Thyroid gland (tissue), 4 donors: ENCODE measurements at places on chromosomes 3 and 15.

DNA sequence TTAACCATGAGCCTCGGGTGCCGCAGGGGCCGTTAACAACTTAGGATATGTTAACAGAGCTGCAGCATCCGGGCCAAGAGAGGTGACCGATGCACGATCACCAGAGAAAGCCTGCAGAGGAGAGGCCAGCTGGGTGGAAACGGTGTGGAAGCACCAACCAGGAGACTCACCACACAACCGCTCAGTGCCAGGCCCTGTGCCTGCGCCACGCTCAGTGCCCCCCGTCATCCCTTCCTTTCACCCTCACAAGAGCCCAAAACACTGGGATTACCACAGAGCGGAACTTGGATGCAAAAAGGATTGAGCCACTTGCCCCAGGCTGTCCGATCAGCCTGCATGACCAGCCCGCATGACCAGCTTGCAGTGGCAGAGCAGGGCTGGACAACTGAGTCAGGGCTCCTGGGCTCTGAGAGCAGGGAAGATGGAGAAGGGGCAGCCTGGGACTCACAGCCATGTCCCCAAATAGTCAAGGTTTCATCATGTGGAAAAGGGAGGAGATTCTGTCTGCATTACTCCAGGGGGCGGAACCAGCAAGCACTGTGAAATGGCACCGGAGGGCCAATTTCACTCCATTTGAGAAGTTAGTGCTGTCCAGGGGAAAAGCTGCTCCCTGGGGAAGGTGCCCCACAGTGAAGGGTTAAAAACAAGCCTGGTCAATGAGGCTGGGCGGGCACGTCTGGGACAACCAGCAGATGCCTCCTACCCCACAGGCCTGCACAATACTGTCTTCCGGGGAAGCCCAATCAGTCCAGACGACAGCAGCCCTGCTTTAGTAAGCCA lies 156.8 kb downstream of the ATP10A start:
- H3K27ac ChIP-seq, result no peak overlapping the region
- DNase-seq, result no peak
- no peaks in the 10 kb centered on the region for H3K36me3 ChIP-seq
- H3K27me3 ChIP-seq, result no peaks in the 10 kb centered on the region
- no peak overlapping the region for H3K4me3 ChIP-seq

GRCh38 chr3:117722856-117723255 lies 1013.3 kb downstream of the TUSC7 start:
- no peak for DNase-seq
- H3K4me1 ChIP-seq, result no peaks in the 10 kb centered on the region
- H3K27me3 ChIP-seq, result no peaks in the 10 kb centered on the region
- H3K4me3 ChIP-seq, result no peak overlapping the region
- H3K36me3 ChIP-seq, result no peaks in the 10 kb centered on the region

- no peak overlapping the region for H3K4me3 ChIP-seq
- no peaks in the 10 kb centered on the region for H3K4me1 ChIP-seq
- no peaks in the 10 kb centered on the region for H3K27me3 ChIP-seq
- DNase-seq, result no peak
- no peaks in the 10 kb centered on the region for H3K36me3 ChIP-seq
Measured at GRCh38 chr3:14861446-14862302, 42.9 kb downstream of the FGD5 start.

DNA sequence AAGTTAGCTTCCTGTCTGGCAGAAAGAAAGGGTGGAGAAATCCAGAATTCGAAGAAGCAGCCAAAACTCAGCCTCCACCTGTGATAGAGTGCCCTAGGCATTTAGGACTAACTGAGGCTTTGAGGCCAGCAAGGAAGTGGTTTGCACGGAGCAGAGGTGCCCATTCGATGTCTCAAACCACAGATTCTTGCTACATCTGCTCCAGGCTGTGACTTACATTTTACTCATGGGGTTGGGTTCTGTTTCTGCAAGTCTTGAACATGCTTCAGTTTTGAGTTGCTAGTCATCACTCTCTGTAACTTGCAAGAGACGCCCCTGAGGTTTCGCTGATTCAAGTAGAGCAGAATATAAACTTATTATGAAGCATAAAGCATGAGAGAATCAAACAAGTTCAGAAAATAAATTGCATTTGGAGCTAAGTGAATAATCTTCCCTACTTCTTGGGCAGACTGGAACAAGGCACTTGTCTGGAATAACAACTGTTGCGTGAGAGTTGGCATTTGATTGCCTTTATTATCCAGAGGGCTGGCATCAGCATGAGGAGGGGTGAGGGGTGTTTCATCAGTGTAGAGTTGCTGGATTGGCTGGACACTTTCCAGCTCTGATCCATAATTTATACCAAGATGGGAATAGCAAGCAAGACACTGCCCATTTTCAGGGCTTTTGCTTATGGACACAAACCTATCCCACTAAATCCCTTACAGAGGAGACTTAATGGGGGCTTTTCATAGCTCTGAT lies 256.5 kb downstream of the AGBL1 start:
- no peak for DNase-seq
- H3K4me1 ChIP-seq, result no peaks in the 10 kb centered on the region
- no peaks in the 10 kb centered on the region for H3K27me3 ChIP-seq
- no peak overlapping the region for H3K4me3 ChIP-seq
- no peak overlapping the region for H3K27ac ChIP-seq
- H3K36me3 ChIP-seq, result no peaks in the 10 kb centered on the region

DNA sequence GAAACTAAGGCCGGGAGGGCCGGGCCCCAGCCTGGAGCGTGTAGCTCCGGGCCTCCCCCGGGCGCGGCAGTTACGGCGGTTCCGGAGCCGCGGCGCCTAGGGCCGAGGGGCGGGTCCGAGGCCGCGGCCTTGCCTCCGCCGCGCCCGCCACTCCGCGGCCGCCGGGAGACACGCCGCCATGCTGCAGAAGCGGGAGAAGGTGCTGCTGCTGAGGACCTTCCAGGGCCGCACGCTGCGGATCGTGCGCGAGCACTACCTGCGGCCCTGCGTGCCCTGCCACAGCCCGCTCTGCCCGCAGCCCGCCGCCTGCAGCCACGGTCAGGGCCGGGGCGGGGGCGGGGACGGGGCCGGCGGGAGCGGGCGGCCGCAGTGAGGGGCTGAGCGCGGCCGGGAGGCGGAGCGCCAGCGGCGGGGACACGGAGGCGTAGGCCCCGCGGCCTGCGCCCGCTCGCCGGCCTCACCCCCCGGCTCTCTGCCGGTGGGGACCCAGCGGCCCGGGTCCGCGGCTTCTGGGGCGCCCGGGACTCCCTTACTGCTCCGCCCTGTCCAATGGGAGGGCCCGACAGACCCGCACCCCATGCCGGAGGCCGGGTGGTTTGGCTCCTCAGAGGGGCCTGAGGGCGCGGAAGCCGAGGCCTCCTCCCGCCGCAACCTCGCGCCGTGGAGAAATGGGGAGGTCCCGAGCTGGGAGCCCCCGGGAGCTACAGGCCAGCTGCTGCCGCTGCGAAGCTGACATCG lies at the start of gene DIS3L:
TSS of gene DIS3L (plus strand) at position 150 of the 738 bp plus-strand sequence. CDS start at position 179, 29 bp downstream.
- no peaks in the 10 kb centered on the region for H3K36me3 ChIP-seq
- peak within 1 kb of the TSS; percentile 77 for H3K27ac ChIP-seq
- H3K4me3 ChIP-seq, result peak within 1 kb of the TSS; percentile 66
- no peaks in the 10 kb centered on the region for H3K27me3 ChIP-seq
- DNase-seq, result peak; percentile 65

DNA sequence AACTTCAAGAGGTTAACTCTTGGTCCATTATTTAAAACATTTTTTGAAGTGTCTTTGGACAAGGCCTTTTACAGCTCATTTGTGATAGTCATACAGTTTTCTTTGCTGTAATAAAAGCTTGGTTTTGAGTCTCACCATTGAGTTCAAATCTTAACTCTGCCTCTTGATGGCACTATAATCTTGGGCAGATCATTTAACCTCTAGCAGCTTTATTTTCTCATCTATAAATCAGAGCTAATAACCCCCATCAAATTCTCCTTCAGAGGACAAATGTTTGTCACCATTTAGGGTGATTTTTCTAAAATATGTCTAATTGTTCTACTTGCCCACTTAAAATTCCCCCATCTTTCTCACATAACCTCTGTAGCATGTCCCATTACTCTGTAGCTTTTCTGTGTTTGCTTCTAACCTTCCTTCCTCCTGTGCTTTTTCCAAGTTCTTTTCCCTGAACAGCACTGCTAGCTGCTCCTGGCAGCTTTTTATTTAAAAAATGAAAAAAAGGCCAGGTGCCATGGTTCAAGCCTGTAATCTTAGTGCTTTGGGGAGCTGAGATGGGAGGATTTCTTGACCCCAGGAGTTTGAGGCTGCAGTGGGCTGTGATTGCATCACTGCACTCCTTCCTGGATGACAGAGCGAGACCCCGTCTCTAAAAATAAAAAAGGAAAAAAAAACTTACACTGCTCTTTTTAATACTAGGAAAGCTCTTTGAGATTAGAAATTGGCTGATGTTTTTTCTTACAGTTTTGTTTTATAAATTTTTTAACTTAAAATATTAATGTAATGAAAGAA lies 28.5 kb downstream of the UBE2E1 start:
- H3K27ac ChIP-seq, result no peak overlapping the region
- DNase-seq, result no peak
- H3K36me3 ChIP-seq, result no peaks in the 10 kb centered on the region
- no peaks in the 10 kb centered on the region for H3K27me3 ChIP-seq
- no peak overlapping the region for H3K4me3 ChIP-seq
- peaks cover 40% of the 10 kb centered on the region for H3K4me1 ChIP-seq
